Upper lobe of left lung (tissue), 6 donors: ENCODE measurements at places on chromosomes 4 and X. TPM values are rescaled to one million over a fixed set of nuclear protein-coding genes. Genes with fewer than 3 reads are reported as not detected.

ARSJ gene
- total RNA-seq: 8.7 TPM

MAGEA9B gene
- total RNA-seq: not detected

HPGDS gene
- total RNA-seq: 1.0 TPM

CSAG3 gene
- not detected for total RNA-seq

HAUS7 gene
- total RNA-seq: 23.6 TPM

DNA sequence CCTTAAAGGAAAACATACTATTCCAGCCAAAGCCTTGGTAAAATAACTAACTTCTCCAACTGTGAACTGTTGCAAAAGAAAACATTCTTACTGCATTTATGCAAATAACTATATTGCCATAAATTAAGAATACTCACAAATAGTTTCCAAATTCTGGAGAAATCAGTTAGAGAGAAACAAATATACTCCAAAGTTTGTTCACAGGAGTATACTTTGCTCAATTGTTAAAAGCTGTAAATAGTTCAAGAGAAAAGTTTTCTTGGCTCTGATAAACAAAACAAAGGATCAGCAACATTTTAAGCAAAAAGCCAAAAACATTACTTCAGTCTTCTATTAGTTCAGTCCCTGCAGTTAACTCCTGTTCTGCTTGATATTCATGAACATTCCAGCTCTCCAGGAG lies 83.0 kb downstream of the EIF4E start:
- H3K4me3 ChIP-seq: no peak overlapping the region
- no peak overlapping the region for H3K27ac ChIP-seq
- DNase-seq: no peak
- no peaks in the 10 kb centered on the region for H3K27me3 ChIP-seq
- H3K36me3 ChIP-seq: no peaks in the 10 kb centered on the region
- H3K4me1 ChIP-seq: no peaks in the 10 kb centered on the region

DNA sequence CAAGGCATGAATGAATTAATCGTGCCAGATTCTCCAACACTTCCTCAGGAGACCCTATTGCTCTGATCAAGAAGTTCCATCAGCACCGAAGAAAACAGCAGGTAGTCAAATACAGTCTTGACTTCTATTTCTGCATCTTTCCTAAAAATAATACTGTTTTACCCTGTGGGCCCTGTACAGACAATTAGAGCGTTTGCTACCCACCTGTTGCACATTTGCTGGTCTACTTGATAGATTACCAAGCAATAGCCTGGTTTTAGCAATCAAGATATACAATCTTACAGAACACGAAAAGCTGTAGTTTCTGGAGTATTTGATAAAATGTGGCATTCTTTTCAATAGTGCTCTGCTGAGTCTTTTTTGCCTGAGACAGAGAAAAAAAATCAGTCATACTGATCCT lies 12.3 kb downstream of the GPR174 start:
- H3K4me3 ChIP-seq: no peak overlapping the region
- DNase-seq: no peak
- no peak overlapping the region for H3K27ac ChIP-seq
- no peaks in the 10 kb centered on the region for H3K27me3 ChIP-seq
- H3K36me3 ChIP-seq: no peaks in the 10 kb centered on the region

GRCh38 chrX:97907791-97908190 lies 1024.1 kb downstream of the RPA4 start:
- no peaks in the 10 kb centered on the region for H3K27me3 ChIP-seq
- no peak for DNase-seq
- no peaks in the 10 kb centered on the region for H3K36me3 ChIP-seq
- no peaks in the 10 kb centered on the region for H3K4me1 ChIP-seq
- no peak overlapping the region for H3K27ac ChIP-seq
- no peak overlapping the region for H3K4me3 ChIP-seq
